ENCODE measurements at places on chromosomes 7 and 10. TPM values are rescaled to one million over a fixed set of nuclear protein-coding genes. Genes with fewer than 3 reads are reported as not detected.
A peak's percentile ranks its signal among the peaks of the same experiment; 100 is the strongest.

DNA sequence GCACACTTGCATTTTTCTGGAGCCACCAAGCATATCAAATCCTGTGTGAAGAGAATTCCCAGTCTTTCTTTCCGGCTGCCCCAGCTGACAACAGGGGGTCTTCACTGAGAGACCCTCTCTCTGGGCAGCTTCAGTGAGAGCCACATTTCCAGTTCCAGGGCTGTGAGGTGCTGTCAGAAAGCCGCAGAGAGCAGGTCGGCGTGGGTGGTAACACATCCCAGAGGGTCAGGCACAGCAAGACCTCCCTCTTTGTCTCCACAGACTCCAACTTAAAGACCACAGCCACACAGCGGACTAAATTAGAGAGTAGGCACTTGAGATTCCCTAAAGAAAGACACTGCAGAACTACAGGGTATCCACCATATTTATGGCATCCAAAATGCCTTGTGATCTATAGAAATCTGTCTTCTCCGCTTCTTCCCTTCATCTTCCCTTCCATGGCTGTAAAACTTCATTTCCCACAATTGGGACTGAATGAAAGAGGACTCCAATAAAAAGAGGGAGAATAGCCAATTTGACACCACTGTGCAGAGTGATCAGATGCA, 116.0 kb upstream of the C7orf33 start:
- no peak for DNase-seq

DNA sequence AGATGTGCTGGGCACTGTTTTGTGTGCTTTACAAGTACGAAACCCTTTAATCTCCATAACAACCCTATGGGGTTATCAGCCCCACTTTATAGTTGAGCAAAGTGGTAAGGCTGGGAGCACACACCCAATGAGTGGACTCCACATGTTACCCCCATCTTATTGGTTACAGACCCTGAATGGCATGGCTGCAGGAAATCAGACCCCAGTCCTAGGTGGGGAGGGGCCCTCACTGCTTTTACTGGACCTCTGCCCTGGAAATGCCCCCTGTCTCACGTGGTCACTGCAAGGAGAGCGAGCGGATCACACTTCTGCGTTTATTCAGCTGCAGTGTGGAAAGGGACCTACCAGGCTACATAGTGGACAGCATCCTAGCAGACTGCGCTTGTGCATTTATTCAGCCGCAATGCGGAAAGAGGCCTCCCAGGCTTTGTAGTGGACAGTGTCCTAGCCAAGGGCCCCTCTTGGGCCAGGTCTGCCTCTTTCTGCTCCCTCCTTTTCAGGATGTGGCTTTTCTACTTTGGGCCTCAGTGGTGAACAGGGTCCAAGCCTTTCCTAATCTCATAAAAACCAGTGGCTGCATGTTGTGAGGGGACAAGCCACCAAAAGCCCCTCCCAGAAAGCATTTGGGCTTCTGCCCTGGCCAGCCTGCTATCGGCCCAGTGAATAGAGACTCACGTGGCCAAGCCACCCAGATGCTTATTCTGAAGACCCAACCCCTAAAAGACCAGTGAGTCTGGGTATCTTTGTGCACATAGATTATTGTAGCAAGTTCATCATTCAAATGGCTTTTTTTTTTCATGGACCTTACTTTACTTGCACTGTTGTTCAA, 405.7 kb upstream of the RNF32 start:
- DNase-seq, result no peak

The ST8SIA6 gene
- polyA plus RNA-seq, result 0.95 TPM

The CTAGE8 gene
- polyA plus RNA-seq, result 4.5 TPM

The SPDYE9 gene
- polyA plus RNA-seq, result 0.95 TPM

The LRRC17 gene
- polyA plus RNA-seq, result 64.3 TPM

DNA sequence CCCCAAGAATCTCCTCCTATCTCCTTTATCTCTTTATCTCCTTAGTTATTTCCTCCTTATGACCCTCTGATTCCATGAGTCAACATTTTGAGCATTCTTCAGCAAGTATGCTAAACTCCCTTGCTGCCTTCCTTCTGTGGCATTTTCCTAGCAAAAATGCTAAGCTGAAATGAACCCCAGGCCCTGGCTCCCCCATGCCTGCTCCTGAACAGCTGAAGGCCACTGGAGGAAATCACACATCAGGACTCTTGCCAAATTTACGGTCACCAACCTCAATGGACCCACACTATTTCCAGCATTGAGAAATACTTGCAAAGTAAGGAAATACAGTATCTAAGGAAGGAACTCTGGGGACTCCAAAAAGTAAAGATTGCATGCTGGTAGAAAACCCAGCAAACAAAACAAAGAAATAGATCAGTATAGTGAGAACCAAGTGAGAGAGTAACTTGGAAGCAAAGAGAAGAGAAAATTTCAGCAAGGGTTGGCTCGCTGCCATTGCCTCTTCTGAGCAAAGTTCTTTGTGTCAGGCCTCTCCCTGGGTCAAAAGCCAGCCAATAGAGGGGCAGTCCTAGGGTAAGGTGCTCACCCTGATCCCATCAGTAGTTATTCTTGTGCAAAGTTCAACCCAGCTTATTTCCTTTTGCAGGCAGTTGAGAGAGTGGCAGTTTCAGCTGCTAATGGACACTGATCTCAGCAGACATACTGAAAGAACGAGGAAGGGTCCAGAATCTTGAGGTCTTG, 5.1 kb upstream of the PLEKHS1 start:
- no peak for DNase-seq

DNA sequence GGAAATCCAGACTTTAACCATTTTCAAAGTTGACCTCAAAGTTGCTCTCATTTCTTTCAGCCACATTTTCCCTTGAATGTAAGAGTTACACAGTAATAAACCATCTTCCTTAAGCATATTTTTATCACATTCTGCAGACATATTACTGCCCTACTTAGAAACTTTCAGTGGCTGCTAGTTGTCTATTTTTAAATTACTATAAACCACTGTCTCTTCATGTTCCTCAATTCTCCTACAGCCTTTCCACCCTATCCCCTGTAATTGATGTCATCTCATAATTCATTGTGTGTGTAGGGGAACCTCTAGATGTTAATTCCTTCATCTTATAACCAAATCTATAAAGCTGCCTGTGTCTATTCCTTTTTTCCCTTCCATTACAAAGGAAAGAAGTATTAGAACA, 78.1 kb upstream of the STRIP2 start:
- no peak for DNase-seq

The ITGA8 gene
- polyA plus RNA-seq, result 43.5 TPM

DNA sequence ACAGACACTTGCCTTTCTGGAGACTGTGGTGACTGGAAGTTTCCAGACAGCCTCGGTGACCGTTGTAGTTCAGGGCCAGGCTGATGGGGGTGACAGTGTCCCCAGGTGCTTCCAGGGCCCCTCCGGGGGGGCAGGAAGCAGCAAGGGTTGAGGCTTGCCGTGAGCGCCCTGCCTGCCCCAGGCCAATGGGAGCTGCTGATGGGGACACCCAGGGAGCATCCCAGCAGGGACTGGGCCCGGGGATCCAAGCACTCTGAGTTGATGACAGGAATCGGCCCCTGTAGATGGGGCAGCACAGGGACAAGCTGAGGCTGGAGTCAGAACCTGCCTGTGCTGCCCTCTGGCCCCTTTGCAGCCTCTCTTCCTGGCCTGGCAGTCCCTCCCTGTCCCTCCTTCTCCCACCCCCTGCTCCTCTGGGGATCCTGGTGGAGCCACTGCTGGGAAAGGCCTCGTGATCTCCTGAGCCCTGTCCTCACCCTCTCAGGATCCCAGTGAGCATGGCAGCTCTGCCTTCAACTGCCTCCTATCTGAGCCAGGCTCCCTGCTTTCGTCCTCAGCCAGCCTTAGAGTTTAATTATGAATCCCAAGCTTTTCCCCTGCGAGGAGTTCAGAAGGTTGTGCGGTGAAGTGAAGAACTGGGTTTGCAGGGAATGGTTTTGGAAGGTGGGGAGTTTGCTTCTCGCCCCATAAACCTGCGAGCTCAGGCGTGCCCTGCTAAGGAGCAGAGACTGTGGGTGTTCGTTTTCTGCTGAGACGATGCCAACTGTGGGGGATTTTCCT, 84.7 kb downstream of the ADCY1 start:
- DNase-seq, result peak; percentile 39

DNA sequence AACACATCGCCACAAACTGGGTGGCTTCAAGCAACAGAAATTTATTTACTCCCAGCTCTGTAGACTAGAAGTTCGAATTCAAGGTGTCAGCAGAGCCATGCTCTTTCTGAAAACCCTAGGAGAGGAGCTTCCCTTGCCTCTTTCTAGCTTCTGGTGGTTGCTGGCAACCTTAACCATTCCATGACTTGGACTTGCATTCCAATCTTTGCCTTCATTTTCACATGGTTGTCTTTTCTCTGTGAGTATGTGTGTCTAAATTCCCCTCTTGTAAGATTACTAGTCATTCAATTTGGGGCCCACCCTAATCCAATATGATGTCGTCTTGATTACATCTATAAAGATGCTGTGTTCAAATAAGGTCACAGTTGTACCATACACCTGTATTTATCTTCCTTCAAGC, 65.9 kb upstream of the PRKG1 start:
- no peak for DNase-seq
